Stimulated activated CD4-positive, alpha-beta T cell treated with anti-CD3 and anti-CD28 coated beads, Interleukin-15, amount 100 ng/mL, for 48 hours (primary cell): ENCODE measurements at places on chromosomes 2 and 18.

- no peak for DNase-seq
Observed at GRCh38 chr18:55252901-55253300, 293.6 kb upstream of the CCDC68 start.

DNA sequence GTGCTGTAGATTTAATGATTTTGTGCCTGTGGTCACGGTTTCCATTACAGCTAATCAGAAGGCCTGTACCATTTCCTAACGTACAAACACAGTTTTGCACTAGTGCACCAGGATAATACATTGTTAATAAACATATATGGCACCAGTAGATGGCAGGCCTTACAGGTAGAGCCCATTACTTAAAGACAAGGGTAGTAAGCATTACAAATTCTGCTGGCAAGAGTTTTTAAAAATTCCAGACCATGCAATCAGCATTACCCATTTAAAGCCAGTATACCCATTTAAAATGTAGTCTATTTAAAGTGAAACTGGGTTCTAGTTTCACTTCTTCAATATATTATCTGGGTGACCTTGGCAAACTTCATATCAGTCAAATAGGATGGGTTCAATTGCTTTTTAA is 224.2 kb downstream of the NUP35 start:
- no peak for DNase-seq

- no peak for DNase-seq
Observed at GRCh38 chr2:175442441-175442840, 260.9 kb upstream of the ATP5MC3 start.

DNA sequence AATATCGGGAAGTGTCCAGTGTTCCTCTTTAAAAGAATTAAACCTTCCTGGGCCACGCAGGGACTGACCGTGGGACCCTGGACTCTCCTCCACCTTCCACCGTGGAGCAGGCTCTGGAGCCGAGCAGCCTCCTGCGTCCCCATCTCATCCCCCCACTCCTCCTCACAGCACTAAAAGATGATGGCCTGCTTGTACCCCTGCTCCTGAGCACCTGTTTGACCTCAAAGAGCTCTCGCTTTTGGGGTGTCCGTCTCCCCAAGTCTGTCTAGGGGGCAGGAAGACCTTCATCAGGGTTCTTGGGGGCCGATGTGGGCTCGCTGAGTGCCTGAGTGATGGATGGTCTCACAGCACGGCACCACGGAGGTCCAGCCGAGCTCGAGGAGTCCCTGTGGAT is 1.2 kb upstream of the SDC1 start:
- no peak for DNase-seq

- no peak for DNase-seq
Observed at GRCh38 chr2:195428673-195429072, 228.4 kb upstream of the SLC39A10 start.

DNA sequence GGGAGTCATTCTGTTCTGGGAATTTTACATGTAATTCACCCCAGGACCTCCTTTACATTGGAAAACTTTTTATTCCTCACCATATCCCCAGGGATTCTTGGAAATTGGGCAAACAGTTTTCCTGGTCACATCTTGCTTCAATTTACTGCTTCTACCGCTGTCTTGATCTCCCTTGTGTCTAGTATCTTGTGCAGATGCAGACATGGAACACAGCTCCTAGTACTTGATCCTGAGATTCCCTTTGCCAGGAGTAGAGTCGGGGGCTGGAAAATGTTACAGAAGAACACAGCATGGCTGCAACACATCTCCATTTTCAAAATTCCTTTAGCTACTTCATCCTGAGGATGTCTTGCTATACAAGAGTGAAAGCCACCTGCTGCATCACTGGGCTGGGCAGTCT is 472.8 kb downstream of the PLCL1 start:
- no peak for DNase-seq

DNA sequence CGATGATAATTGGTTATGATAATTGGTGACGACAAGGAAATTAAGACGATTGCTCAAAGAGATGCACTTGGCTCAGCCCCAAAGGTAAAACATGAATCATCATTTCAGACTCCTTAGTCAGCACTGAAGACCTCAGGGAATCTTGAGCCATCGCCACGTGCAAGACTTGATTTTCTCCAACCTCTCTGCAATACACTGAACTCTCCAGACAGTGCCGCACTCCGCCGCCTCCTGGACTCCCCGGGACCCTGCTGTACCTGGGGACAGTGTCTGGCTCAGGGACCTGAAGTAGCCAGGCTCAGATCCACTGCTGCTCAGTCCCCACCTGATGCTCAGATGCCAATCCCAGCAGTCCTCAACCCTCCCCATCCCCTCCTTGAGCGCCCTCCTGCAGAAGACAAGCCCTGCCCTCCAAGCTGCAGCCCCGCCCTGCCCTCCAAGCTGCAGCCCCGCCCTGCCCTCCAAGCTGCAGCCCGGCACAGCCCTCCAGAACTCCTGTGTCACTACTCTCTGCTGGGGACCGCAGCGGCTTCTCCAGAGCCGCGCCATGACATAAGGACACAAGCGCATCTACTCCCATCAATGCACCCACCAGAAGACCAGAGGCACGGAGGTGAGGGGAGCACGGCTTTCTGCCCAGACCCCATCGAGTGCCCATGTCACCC is 1.1 kb downstream of the TMEM18 start:
- DNase-seq, result peak; percentile 11

DNA sequence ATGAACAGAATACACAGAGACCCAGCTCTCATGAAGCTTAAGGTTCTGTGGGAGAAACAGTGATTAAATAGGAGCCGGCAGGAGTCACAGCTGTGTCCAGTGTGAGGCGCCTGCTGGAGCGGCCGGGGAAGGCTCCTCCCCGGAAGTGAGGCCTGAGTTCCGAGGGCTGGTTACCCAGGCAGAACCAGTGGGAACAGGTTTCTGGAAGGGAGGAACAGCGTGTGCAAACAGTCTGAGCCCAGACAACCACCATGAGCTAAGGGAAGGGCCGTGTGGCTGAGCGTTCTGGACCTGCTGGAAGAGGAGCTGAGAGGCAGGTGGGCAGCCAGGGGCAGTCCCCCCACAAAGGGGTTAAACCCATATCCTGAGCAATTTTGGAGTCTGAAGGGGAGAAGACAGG is 26.0 kb upstream of the NPAS2 start:
- no peak for DNase-seq

- DNase-seq, result no peak
Observed at GRCh38 chr2:83109284-83109683, 1349.8 kb downstream of the SUCLG1 start.

- DNase-seq, result no peak
Observed at GRCh38 chr2:167933097-167933814, 314.1 kb downstream of the STK39 start.

DNA sequence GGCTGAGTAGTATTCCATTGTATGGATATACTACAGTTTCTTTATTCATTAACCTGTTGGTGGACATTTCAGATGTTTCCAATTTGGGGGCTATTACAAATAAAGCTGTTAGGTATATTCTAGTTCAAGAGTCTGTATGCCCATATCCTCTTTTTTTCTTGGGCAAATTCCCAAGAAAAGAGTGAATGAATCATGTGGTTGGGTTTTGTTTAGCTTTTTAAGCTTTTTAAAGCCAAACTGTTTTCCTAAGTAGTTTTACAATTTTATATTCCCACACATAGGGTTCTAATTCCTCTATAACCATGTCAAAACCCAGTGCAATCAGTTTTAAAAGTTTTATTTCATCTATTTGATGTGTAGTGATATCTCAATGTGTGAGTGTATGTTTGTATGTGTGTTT is 44.9 kb upstream of the BAZ2B start:
- DNase-seq, result no peak

DNA sequence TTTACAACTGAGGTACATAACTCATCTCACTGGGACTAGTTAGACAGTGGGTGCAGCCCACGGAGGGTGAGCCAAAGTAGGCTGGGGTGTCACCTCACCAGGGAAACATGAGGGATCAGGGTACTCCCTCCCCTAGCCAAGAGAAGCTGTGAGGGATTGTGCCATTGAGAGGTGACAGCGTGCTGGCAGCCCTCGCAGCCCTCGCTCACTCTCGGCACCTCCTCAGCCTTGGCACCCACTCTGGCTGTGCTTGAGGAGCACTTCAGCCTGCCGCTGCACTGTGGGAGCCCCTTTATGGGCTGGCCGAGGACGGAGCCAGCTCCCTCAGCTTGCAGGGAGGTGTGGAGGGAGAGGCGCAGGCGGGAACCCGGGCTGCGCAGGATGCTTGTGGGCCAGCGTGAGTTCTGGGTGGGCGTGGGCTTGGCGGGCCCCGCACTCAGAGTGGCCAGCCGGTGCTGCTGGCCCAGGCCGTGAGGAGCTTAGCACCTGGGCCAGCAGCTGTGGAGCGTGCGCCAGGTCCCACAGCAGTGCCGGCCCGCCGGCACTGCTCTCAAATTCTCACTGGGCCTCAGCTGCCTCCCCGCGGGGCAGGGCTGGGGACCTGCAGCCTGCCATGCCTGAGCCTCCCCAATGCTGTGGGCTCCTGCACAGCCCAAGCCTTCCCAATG is 44.5 kb upstream of the FAM110C start:
- DNase-seq, result no peak

GRCh38 chr18:62396381-62396780 is 71.3 kb downstream of the TNFRSF11A start:
- no peak for DNase-seq

DNA sequence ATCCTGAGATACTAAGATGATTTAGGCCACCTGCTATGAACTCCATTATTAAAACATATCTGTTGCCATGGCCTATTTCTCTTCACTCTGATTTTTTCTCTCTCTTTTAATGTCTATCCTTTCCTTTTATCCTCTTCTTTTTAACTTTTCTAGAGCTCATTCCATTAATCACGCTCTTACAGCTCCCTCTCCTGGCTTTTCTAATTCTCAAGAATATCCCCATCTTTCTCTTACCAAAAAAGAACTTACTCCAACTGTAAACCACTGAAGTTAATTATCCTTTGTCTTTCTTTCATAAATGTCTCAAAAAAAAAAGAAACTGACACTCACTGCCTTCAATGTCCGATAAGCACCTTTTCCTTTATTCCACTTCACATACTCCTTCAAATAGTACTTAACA is 7.9 kb downstream of the PPP3R1 start:
- no peak for DNase-seq

GRCh38 chr2:155215037-155215707 is 516.7 kb downstream of the KCNJ3 start:
- no peak for DNase-seq

DNA sequence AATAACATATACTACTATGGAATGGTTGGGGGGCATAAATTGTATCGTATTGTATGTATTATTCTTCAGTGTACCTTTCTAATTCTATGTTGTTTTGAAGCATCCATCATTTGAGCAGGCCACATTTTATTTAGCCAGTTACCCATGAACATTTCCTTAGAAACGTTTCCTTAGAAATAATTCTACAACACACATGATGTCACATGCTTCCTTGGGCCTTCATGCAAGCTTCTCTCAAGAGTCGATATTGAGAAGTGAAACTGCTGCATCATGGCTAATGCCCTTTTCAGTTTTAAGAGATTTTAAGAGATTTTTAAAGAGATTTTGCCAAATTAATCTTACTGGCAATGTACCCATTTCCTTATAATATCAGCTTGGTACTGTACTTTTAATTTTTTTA is 63.9 kb downstream of the ALPK2 start:
- DNase-seq, result no peak

DNA sequence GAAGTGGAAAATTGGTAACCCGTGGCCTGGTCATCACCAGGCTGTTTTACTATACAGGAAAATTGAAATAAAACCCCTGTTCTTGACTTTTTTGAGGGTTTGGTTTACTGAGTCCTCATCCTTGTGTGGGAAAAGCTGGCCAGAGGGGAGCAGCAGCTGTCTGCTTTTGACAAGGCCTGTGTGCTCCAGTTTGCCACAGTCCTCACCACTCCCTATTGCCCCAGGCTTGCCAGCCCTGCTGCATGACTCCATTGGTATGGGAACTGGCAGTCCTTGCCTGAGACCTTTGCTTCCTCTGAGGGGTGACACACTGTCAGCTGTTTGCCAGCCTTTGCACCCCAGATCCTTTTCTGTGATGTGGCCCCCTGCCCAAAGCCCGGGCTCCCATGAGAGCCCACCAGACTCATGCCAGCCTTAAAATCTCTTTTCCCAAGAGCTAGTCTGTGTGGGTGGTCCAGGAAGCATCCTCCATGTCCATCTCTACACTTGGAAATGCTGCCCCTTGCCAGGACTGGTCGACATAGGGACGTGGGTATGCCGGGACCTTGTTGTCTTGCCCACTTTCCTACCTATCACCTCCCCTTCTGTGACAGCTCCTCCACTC is 39.0 kb downstream of the GLI2 start:
- DNase-seq, result no peak

DNA sequence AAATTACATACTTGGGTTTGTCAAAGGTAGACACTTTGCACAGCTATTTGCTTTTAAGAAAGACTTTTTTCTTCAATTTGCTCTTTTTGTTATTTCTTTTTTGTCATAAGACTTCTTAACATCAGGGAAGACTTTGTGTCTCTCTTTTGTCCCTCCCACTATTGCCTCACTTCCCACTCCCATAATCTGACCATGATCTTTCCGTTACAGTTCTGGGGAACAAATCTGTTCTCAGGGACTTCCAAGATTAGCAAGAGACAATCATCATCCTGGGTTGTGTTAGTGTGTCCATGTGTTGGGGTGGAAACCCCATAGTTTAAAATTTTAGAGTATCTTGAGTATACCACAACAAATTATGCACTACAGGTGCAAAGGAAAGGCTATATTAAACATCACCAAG is 75.3 kb downstream of the REV1 start:
- no peak for DNase-seq

DNA sequence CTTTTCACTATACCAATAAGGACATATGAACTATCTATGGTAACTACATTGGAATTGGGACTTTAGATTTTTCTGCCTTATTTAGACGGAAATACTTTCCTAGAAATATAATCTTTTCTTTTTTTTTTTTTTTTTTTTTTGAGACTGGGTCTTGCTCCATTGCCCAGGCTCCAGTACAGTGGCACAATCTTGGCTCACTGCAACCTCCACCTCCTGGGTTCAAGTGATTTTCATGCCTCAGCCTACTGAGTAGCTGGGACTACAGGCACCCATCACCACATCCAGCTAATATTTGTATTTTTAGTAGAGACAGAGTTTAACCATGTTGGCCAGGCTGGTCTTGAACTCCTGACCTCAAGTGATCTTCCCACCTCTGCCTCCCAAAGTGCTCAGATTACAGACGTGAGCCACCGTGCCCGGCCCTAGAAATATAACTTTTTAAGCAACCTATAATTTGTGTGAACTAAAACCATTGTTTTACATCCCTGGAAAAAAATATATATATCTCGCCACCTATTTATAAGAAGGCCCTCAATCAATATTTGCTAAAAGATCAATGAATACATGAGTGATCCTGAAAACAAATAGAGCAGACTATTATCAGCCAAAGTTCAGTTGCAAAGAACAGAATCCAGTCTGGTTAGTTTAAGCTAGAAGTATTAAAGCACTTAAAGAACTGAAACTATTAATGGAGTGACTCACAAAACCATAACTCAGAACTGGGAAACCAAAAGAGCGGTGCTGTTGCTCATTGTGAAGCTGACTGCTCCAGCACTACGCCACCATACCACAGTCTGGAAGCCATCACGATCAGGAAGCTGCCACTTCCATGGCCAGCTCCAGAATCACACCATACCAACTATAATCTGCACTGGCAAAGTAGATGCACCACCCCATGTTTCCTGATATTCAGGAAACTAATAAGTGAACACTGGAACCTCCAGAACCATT is 8.4 kb upstream of the HNRNPLL start:
- peak; percentile 16 for DNase-seq
